ENCODE measurements at places on chromosomes 2 and 18.

DNA sequence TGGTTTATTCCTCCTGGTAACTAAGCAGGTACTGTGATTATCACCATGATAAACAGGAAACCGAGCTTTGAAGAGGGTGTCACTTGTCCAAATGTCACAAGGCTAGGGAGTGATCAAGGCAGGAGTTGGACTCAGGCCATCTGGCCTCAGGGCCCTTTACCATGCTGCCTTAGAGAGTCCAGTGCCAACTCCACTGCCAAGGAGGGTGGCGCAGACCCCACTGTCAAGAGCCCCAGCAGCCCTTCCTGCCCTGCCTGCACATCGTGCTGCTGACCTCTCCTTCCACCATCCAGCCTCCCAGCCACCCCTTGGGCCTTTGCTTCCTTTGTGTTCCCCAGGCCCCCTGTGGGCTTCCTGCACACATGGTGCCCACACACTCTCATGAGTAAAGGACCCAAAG, 48.3 kb downstream of the TNS1 start:
- no peak for DNase-seq

DNA sequence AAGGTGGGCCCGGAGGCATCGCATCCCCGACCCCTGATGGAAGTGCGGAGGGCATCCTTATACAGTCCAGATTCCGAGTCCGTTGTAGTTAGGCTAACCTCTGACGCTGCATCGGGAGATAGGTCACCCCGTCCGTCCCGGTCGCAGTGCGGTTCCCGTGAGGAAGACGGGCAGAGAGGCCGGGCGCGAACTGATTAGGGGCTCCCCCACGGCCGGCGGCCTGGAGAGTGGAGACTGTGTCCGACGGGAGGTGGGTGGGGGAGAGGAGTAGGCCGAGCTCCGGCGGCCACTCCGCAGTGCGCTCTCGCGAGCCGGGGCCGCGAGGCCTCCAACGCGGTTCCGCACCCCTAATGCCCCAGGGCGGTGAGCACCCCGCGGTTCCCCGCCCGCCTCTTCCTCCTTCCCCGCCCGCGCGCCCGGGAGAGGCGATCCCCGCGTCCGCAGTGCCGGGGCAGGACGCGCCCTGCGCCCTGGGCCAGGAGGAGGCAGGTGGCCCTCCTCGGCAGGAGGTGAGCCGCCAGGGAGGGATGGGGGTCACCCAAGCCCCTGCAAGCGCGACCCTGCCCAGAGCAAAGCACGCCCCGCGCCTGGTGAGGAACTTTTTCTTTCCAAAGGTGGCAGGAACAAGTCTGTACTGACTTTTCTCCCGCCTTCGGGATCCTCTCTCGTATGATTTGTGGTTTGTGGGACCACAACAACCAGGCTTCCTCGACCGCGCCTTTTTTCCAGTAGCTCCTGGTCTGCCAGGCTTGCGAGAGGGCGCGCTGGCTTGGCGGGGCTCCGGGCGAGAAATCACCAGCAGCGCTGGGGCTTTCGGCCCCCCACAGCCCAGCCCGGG, 1.4 kb upstream of the SP5 start:
- DNase-seq, result no peak

GRCh38 chr2:18501156-18501555, 59.3 kb downstream of the RDH14 start:
- DNase-seq, result no peak

DNA sequence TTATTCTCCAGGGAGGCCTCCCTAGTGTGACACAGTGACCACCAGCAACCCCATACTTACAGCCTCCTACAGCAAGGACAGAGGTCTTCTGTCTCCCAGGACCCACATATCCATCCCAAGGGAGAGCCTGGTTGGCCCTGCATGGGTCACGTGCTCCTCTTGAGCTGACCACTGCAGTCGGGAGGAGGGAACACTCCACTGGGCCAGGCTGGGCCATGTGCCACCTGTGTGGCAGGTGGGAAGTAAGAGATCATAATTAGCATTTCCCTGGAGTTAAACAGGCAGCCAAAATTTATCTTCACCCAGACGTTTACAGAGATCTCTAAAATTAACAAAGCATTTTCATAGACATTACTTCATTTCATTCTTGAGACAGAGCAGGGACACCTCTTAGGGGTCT, 33.4 kb upstream of the MLPH start:
- no peak for DNase-seq

DNA sequence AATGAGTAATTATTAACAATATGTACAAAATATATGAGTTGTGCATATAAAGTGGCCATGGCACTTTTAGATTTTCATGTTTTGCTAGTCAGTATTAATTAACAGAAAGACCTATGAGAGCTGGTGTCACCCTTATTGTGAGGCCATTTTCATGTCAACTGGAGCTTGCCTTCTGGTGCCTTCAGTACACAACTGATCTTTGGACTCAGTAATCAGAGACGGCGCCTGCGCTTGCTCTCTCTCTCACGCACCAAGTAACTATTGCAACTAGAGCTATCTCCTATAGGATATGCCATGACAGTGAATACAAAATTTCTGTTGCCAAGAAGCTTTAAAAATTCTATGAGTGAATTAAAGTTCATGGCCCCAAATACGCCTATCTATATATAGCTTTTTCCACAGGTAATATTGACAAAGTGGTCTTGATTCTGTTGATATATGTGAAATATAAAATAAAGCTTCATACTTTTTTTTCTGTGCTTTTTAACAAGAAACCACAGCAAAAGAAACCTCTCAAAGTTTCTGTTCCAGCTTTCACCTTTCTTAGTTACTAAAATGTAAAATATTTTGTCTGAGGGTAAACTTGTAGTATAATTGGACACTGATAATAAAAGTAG, 2.9 kb downstream of the SERTAD2 start:
- DNase-seq, result no peak

DNA sequence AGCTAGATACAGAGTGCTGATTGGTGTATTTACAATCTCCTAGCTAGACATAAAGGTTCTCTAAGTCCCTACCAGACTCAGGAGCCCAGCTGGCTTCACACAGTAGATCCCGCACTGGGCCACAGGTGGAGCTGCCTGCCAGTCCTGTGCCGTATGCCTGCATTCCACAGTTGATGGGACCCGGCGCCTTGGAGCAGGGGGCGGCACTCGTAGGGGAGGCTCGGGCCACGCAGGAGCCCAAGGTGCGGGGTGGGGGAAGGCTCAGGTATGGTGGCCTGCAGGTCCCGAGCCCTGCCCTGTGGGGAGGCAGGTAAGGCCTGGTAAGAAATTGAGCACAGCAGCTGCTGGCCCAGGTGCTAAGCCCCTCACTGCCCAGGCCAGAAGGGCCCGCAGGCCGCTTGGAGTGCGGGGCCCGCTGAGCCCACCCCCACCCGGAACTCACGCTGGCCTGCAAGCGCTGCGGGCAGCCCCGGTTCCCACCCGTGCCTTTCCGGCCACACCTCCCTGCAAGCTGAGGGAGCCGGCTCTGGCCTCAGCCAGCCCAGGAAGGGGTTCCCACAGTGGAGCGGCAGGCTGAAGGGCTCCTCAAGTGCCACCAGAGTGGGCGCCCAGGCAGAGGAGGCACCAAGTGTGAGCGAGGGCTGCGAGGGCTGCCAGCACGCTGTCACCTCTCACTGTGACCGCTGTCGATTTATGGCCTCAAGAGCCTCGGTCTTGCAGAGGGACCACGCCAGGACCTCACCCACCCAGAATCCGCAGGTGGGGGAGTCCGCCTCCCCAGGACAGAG, 76.5 kb downstream of the MEX3C start:
- no peak for DNase-seq

Measured in fibroblast of villous mesenchyme (primary cell).